Thymus (tissue), 14 donors: ENCODE measurements at places on chromosomes 6 and 20.

GRCh38 chr6:71419217-71420094, 130.8 kb downstream of the OGFRL1 start:
- no peaks in the 10 kb centered on the region for H3K4me1 ChIP-seq
- H3K4me3 ChIP-seq: peak overlapping the region; percentile 43

DNA sequence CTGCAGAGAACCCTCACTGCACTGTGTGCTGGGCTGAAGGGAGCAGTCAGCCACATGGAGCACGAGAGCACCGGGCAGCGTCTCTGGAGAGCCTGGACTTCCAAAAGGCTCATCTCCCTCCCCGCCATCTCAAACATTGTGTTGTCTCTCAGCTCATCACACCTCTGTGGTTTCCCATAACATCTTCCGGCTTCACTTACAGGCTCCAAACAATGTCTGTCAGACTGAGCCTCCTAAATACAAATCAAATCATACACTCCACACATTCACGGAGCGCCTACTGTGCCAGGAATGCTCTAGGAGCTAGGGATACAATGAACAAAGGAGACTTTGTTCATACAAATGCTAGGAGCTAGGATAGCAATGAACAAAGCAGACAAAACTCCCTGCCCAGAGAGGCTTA, 398.0 kb downstream of the RNGTT start:
- no peak overlapping the region for H3K4me3 ChIP-seq
- no peak for DNase-seq
- H3K27ac ChIP-seq: no peak overlapping the region
- no peaks in the 10 kb centered on the region for H3K27me3 ChIP-seq

DNA sequence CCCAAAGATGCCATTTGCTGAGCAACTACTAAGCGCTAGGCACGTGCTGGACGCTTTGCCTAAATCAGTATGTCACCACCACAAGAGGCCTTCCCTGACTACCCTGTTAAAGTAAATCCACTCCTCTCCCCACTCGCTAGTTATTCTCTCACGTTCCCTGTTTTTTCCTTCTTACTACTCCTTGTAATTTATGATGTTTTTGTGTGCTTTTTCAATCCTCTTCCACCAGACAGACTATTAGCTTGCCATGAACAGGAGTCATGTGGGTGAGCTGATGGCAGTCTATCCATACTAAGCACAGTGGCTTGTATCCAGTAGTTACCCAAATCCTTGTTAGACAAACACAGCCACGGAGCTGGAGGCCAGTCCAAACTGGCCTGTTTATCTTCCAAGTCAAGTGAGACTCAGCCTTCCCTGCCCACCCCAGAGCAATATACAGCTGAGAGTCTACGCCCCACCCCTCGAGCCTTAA, 41.2 kb downstream of the C6orf132 start:
- H3K27me3 ChIP-seq: no peaks in the 10 kb centered on the region
- H3K36me3 ChIP-seq: no peaks in the 10 kb centered on the region
- no peak overlapping the region for H3K4me3 ChIP-seq
- no peaks in the 10 kb centered on the region for H3K4me1 ChIP-seq

GRCh38 chr6:41370488-41371111, 35.2 kb downstream of the NCR2 start:
- H3K4me3 ChIP-seq: no peak overlapping the region
- no peak for DNase-seq
- no peak overlapping the region for H3K27ac ChIP-seq
- no peaks in the 10 kb centered on the region for H3K36me3 ChIP-seq
- peaks cover 73% of the 10 kb centered on the region for H3K27me3 ChIP-seq
- H3K4me1 ChIP-seq: no peaks in the 10 kb centered on the region

GRCh38 chr6:160041608-160042007, 72.7 kb downstream of the IGF2R start:
- peaks cover 14% of the 10 kb centered on the region for H3K4me1 ChIP-seq
- no peak overlapping the region for H3K4me3 ChIP-seq
- H3K27ac ChIP-seq: peak overlapping the region; percentile 21
- peaks cover 60% of the 10 kb centered on the region for H3K36me3 ChIP-seq
- H3K27me3 ChIP-seq: no peaks in the 10 kb centered on the region
